ENCODE measurements at places on chromosomes 1 and 21.
A peak's percentile ranks its signal among the peaks of the same experiment; 100 is the strongest.

GRCh38 chr1:76336931-76337371 is 262.4 kb downstream of the ST6GALNAC3 start:
- DNase-seq: no peak

GRCh38 chr1:11804666-11805421 is 920 bp downstream of the MTHFR start:
- DNase-seq: no peak

- DNase-seq: no peak
These were observed 24.4 kb upstream of the FAAH start for GRCh38 chr1:46369542-46370213.

DNA sequence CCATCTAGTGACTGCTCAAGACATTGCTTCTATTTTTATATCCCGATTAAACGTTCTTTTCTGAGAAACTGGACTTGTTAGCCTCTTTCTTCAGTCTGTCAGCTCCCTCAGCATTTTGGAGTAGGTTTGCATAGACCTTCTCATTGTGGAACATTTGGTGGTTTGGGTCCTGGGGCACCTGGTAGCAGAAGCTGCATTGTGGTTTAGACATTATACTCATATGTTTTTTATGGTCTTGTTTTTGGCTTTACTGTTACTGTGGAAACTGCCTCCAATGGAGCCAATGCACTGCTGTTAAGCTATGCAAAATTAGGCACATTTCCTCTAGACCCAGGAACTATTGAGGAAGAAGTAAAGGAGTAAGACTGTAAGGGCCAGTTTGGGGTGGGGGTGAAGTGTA is 36.7 kb upstream of the LRRC8B start:
- no peak for DNase-seq

DNA sequence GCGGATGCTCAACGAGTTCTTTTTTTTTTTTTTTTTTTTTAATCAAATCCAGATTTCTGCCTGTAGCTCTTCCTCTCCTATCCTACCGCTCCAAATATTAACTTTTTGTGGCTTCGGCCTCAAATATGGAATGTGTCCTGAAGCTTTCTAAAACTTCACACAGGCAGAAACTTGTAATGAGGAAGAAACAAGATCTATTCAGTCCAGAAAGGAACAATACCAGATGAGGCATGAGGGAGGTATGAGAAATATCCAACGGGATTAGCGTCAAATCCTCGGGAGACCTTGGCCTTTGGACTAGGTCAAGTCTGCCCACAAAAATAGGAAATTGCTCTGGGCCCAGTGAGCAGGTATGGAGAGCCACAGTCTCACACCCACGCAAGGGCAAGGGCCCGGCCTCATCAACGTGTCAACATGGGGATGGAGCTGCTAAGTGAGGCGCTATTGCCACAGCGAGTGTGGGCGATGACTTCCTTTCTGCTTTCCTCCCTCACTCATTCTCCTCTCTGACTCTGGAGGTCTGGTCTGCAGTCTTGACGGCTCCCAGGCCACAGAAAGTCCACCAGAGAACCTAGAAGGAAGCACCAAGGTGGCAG is 66.6 kb downstream of the BCAR3 start:
- peak; percentile 80 for DNase-seq

GRCh38 chr21:39217356-39218081 is 34.3 kb upstream of the PSMG1 start:
- no peak for DNase-seq

GRCh38 chr1:35899941-35900340 is 16.9 kb downstream of the AGO1 start:
- DNase-seq: no peak

- no peak for DNase-seq
These were observed 69.1 kb upstream of the ABCG1 start for GRCh38 chr21:42149656-42150473.

GRCh38 chr1:58568271-58568860 is 8.7 kb downstream of the TACSTD2 start:
- DNase-seq: no peak

- peak; percentile 54 for DNase-seq
These were observed 96.9 kb downstream of the PAPPA2 start for GRCh38 chr1:176559878-176560277.

DNA sequence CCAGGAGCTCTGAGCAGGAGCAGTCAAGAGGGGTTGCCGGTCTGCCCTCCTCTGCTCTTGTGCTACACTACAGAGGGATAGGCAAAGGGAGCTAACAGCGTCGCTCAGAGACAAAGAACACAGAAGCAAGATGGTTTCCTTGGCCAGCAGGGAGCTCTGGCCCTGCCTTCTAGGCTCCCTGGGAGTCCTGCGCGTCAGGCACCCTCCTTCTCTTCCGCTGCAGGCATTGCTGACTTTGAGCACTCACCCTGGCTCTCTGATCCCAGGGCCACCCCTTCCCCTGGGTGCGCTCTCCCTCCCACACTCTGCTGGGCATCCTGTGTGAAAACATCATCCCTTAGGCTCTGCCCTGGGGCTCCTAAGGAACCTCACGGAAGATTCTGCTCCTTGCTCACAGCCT is 489 bp downstream of the TNNI1 start:
- DNase-seq: no peak

Measured in activated CD8-positive, alpha-beta memory T cell treated with anti-CD3 and anti-CD28 coated beads, Interleukin-2, amount 50 U/mL, for 48 hours (primary cell).